ENCODE measurements at places on chromosomes 12 and 14.

- peak; percentile 51 for DNase-seq
Measured at GRCh38 chr12:38501991-38502390, 185.4 kb downstream of the ALG10B start.

DNA sequence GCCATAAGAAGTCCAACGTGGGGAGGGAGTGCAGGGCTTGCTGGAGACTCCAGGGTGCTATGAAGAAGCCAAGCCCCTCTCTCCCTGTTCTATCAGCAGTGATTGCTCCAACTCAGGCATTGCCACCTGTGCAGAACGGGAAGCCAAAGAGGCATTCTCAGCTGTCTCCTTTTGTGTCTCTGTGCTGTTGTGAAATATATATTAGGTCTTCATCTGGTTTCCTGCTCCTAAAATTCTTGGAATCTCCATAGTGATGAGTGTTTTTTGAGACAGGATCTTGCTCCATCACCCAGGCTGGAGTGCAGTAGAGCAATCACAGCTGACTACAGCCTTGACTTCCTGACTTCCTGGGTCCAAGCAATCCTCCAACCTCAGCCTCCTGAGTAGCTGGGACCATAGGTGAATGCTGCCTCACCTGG is 51.2 kb upstream of the AEBP2 start:
- DNase-seq, result no peak

DNA sequence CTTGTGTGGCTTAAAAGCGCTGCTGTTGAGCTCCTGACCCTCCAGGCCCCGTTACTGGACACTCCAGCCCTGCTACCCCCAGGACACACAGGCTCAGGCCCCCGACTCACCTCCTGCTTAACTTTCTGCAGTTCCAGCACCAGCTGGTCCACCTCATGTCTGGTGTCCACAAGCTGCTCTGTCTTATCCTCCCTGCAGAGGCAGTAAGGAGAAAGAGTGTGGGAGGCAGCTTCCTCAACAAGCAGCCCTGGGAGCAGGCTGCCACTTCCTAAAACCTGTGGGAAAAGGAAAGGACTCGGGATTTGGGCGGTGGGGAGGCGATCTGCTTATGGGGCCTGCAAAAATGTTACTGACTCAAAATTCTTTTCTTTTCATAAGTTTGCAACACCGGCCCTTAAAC is 79.2 kb downstream of the CCDC88C start:
- DNase-seq, result no peak

GRCh38 chr14:68255693-68256178 is 436.2 kb downstream of the RAD51B start:
- DNase-seq, result peak; percentile 29

- peak; percentile 39 for DNase-seq
Measured at GRCh38 chr12:68240079-68240478, 13.3 kb downstream of the IL22 start.

DNA sequence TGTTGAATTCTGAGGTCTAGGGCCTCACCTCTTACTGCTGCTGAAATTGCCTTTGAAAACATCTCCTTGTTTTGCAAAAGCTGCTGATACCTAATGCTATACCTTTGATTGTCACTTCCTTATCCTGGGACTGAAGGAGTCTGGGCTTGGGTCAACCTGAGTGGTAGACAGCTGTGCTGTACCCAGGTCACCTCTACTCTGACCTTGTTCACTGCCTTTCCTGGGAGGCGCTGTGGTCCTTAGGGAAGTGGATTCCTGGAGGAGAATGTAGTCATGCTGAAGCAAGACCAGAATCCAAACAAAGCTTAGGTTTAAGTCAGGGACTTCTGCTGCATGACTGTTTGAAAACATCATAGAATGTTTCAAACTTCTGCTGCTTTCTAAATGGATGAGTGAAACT is 191.4 kb downstream of the SNAPC1 start:
- DNase-seq, result no peak

GRCh38 chr12:98232753-98233390 is 282.5 kb upstream of the TMPO start:
- DNase-seq, result no peak

- DNase-seq, result peak; percentile 67
Measured at GRCh38 chr14:77212943-77213678, 31.5 kb downstream of the TMEM63C start.

DNA sequence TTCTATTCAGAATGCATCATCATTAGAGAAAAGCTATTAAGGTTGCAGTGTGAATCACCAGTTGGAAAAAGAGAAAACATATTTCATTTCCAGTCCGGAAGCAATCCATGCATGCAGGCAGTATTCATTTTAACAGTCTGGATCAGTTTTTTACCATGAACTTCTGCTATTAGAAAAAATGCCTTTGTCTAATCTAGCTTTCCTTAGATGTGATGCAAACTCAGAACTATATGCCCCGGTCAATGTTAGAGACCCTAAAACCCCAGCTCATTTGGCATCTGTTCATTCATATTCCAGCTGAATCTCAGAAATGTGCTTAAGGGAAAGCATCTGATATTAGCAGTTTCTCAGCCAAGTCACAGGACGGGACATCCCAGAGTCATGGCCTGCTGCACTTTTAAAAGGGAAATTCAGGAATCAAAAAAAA is 8.5 kb downstream of the IRAK3 start:
- DNase-seq, result no peak
